Astrocyte of the hippocampus (primary cell): ENCODE measurements at places on chromosomes 4 and X.

DNA sequence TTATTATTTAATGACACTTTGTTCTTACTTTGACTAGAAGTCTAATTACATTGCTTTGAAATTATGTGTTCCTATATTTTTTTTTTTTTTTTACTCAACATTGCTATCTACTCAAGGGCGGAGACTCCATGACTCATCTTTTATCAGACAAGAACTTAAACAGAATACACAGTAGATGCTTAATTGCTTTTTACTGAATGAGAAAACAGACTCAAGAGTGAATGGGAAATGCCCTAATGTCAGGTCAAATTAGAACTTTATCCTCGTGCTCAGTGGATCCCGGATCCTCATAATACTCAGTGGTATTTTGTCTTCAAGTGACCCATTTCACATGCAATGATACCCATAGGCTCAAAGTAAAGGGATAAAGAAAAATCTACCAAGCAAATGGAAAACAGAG, 954.5 kb upstream of the IGFBP7 start:
- no peak for DNase-seq

DNA sequence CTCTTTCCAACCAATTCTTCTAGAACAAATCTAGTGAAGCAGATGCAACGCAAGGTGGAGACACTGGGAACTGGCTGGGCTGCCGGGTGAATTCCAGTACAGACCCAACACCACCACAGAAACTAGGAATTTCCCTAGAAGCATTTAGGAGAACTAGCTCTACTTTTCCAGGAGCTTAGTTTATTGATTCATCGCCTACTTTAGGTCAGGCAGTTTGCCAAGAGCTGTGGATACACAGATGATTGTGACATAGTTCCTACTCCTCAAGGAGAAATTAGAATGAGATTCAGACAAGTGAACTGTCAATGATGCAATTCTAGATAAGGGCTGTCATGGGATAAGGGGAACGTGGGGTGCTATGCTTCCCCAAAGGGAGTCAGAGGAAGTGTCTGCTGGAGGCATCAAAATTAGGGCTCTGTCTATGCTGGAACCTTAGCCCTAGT, 350.0 kb downstream of the CAMK2D start:
- DNase-seq, result peak; percentile 85

DNA sequence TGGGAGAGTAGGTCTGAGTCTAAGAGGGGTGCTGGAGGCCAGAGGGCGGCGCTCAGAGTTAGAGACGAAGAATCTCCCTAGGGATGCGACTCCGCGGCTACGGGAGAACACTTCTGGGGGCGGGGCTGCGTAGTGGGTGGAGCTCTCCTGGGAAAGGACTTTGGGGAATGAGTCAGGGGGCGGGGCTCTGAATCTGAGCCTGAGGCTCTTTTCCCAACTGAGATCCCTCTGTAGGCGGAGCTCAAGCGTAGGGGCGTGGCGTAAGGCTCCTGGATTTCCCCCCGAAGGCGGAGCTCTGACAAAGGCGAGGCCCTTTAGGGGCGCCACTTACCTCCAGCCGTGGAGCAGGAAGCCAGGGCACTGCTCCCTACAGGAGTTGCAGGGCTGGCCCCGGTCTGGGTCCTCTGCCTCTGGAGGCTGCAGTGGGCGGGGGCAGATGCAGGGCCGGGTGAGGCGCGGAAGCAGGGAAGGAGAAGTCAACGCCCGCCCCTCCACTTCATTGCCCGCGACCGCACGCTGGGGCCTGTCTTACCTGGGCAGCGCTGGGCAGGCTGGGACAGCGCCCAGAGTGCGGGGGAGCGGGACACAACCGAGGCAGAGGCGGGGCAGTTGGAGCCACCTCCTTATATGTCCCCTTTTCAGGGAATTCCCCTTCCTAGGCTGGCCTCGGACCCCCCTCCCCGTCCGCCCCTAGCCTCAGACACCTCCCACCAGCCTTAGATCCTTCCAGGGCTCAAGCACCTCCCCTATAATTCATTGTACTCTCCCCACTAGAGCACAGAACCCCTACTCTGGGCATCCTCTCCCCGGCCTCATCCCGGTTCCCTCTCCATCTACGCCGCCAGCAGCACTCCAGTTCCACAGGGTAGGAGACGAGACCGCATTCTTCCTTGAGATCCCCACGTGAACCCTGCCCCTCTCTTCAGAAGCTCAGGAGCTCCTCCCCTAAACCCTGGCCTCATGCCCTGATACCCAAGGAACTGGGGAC, 1.6 kb downstream of the PRICKLE3 start:
- peak; percentile 92 for DNase-seq

DNA sequence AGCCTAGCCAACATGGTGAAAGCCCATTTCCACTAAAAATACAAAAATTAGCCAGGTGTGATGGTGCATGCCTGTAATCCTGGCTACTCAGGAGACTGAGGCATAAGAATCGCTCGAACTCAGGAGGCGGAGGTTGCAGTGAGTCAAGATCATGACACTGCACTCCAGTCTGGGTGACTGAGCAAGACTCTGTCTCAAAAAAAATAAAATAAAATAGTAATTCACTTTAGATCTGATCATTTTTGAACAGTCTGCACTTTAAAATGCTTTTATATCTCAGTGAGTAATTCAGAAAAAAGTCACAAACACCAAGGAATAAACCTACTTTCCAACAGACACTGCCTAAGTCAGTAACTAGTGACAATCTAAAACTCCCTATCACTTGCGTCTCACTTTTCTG, 25.6 kb upstream of the CORIN start:
- DNase-seq, result no peak

DNA sequence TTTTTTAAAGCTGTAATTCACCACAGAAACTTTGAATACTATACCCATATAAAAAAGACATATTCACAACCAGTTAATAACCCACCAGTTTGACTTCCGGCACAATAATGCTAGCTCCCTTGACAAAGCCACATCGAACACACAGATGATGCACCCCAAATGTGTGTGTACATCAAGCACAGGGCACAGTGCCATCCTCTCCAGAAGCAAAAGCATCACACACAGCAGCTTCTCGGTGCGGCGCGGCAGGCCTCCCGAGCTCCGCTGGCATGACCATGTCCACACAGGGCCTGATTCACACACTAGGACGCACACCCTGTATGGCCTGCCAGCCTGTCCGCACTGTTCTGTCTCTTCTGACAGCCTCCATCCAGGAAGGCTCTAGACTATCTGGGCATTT, 88.0 kb downstream of the LEF1 start:
- no peak for DNase-seq

GRCh38 chr4:36771411-36772153, 473.0 kb upstream of the NWD2 start:
- no peak for DNase-seq

- DNase-seq, result peak; percentile 71
Observed at GRCh38 chr4:53855581-53856250, 208.7 kb downstream of the CHIC2 start.

- peak; percentile 64 for DNase-seq
Observed at GRCh38 chr4:80362578-80363181, 27.1 kb downstream of the CFAP299 start.

DNA sequence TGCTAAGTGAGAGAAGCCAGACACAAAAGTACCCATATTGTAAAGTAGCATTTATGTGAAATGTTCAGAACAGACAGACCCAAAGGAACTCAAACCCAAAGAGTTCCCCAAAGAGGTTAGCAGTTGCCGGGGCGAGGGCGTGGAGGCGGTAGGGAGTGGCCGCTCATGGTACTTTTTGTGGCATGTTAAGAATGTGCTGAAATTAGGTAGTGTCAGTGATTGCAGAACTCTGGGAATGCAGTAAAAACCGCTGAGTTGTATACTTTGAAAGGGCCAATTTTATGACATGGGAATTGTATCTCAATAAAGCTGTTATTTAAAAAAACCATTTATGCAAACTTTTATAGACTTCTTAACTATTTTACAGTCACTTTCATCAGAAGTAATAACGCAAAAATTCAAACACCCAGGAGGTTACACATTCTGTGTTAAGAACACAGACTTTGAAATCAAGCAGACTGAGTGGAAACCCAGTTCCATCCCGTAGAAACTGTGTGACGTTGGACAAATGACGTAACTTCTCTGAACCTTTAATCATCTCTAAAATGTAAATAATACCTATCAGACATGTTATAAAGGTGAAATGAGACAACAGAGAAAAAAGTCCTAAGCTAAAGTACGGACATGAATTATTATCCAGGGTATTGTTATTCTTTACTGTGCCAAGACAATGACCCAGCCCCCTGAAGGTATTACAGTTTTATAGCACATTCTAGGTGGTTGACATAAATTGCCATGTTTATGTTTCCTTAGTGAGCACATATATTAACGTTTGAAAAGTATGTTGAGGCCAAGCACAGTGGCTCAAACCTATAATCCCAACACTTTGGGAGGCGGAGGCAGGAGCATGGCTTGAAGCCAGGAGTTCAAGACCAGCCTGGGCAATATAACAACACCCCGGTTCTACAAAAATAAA, 19.7 kb downstream of the ZFP42 start:
- no peak for DNase-seq

GRCh38 chr4:124307143-124307542, 405.4 kb downstream of the ANKRD50 start:
- no peak for DNase-seq

DNA sequence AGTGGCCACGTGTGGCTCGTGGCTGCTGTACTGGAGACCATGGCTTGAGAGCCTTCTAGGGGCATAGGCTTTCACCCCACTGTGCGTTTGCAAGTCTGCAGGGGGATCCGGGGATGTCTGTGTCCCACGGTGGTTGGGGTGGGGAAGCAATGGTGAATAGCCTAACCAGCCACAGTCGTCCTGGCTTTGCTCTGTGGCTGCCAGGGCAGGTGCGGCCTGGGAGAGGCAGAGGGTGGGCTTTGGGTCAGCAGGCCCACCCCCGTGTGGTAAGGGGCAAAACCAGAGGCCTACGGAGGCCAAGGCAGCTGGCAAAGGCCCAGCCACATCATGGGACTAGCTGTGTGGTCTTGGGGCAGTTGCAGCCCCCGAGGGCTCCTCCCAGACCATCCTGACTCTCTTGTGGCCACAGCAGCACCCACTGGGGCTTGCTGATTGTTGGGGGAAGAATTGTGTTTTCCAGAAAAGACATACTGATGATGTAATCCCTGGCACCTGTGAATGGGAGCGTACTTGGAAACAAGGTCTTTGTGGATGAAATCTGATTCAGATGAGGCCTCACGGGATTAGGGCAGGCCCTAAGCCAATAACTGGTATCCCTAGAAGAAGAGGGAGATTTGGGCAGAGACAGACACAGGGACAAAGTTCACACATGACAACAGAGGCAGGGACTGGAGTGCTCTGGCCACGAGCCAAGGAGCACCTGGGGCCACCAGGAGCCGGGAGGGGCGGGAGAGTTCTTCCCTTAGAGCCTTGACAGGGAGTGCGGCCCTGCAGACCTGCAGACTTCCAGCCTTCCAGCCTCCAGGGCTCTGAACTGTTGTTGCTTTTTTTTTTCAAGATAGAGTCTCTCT, 2.9 kb downstream of the CPZ start:
- peak; percentile 34 for DNase-seq

GRCh38 chr4:174457468-174457867, 64.8 kb downstream of the HPGD start:
- DNase-seq, result no peak

DNA sequence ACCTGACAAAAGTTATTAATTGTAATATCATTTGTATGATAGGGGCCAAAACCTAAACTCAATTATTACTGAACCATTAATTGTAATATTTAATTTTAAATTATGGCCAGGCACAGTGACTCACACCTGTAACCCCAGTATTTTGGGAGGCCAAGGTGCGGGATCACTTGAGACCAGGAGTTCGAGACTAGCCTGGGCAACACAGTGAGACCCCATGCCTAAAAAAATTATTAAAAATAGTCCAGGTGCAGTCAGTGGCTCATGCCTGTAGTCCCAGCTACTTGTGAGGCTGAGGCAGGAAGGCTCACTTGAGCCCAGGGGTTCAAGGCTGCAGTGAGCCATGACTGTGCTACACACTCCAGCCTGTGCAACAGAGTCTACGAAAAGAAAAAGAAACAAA, 18.0 kb downstream of the PPAT start:
- DNase-seq, result no peak

DNA sequence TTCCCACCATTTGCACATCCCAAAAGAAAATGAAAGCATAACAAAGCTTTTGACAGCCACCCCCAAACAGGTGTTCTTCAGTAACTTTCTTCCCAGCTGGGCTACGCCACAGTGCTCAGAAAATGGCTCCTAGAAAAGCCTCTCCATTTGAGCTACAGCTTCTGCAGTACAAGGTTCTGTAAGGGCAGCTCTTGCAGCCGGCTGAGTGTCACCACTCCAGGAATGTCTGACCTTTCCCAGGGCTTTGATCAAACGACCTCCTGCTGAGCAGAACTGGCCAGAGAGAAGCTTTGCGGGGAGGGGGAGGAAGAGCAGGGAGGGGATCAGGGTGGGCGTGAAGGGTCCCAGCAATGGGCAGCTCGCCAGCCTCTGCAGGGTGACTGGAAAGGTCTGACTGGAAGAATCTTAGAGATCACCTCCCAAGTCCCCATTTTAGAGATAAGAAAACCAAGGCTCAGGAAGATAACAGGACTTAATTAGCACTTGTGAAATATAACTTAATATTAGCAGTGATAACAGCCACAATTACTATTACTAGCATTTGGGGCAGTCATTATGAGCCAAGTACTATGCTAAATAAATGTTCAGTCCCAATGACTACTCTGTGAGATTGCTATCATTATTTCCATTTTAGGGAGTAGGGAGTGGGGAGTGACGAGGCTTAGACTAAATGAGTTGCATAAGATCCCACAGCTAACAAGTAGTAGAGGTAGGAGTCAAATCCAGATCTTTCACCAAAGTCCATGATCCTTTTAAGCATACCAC, 51.1 kb downstream of the LEF1 start:
- peak; percentile 64 for DNase-seq

DNA sequence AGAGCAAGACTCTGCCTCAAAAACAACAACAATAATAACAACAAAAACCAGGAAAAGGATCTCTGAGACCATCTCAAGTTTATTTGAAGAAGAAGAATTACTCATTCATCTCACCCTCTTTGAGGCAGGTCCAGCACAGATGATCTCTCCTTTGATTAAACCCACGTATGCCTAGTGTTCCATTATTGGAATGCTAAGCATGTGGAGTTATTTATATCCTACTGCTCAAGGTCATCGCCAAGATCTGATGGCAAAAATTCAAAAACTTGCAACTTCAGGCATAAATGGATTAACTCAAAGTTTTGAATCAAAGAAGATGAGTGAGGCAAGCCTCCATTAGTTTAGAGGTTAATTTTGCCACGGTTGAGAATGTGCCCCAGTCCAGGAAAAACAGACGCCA, 184.2 kb downstream of the DHRSX start:
- peak; percentile 21 for DNase-seq

DNA sequence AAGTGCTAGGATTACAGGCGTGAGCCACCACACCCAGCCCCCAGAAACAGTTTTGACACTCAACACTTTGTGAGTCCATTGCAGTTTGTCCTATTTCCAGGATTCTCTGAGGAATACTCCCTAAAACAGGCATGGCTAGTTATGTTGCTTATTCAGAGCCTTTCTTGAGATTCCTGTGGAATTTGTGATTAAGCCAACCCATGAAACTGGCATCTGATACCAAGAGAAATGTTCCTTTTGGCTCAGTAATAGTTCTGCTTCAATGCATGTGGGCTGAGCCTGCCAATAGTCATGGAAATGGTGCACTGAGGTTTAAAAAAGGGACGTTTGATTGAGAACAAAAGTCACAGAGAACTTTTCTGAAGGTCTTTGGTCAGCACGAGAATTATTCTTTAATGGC, 241.7 kb downstream of the PPP1R2C start:
- DNase-seq, result peak; percentile 66

GRCh38 chr4:106587558-106587957, 219.0 kb upstream of the GIMD1 start:
- peak; percentile 64 for DNase-seq

- no peak for DNase-seq
Observed at GRCh38 chr4:102761906-102762305, 1.1 kb upstream of the MANBA start.
